ENCODE measurements at places on chromosomes 7 and 10.
A peak's percentile ranks its signal among the peaks of the same experiment; 100 is the strongest.

- peak; percentile 11 for DNase-seq
Measured at GRCh38 chr10:46544989-46545791, 11.3 kb downstream of the GPRIN2 start.

- no peak for DNase-seq
Measured at GRCh38 chr10:122164815-122165483, 106.1 kb upstream of the BTBD16 start.

GRCh38 chr10:92479547-92479946, 94.3 kb downstream of the IDE start:
- no peak for DNase-seq

DNA sequence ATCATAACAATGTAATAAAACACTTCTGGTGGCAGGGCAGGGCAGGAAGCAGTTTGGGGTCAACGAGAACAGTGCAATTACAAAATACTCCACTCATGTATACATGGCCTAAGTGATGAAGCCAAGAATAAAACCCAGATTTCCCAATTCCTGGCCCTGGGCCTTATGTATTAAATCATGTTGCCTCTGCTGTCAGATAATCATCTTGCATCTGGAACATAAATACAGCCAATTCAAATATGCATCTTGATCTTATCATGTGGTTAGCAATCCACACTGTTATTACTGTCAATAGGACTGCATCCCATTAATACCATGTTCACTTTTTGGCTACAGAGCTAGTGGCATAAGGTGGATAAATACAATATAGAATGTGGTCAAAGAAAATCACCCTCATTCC, 186.5 kb upstream of the SLC25A13 start:
- DNase-seq, result no peak

DNA sequence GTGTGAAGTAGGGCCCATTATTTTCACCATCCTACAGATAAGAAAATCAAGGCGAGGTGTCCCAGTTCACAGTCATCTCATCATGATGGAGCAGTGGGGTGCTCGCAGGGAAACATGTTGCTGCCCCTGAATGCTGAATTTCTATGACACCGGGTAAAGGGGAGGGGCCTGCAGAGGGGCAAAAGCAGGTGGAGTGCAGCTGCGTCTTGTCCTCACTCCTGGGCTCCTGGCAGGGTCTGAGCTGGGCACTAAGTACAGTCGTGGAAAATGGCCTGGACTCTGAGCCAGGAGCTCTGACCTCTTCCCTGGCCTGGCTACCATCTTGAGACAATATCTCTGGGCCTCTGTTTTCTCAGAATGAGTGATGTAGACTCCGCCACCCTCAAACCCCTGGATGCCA, 253.1 kb upstream of the PITRM1 start:
- no peak for DNase-seq

DNA sequence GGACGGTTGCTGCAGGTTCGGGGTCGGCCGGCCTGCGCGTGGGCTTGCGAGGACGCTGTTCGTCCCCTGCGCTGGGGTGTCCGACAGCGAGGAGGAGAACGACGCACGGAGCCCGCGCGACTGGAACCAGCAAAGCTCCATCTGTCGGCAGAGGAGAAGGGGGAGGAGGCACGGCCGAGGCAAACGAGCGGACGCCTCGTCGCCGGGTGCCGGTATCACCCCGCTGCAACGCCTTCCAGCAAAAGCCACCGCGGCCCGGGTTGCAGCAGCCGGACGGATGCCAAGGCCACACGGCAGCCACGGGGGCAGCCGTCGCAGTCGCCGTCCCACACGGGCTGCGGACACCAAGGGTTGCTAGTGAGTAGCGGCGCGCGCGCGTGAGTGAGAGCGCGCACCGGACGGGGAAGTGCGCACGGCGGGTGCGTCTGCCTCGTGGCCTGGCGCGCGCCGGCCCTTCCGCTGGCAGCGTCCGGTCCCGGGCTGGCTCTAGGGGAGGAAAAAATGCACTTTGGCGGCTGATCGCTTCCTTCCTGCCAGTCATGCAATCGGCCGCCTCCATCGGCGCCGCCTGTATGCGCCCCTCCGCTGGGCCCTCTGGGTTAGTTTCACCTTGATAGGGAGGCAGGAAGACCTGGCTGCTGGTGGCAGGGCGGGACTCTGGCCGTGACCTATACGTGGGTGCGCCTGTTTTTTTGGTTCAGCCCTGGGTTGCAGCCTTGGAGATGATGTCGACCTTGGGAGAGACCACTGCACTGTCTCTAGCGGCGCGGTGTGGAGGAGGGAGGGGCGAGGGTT, 434 bp downstream of the STAMBPL1 start:
- peak; percentile 77 for DNase-seq

DNA sequence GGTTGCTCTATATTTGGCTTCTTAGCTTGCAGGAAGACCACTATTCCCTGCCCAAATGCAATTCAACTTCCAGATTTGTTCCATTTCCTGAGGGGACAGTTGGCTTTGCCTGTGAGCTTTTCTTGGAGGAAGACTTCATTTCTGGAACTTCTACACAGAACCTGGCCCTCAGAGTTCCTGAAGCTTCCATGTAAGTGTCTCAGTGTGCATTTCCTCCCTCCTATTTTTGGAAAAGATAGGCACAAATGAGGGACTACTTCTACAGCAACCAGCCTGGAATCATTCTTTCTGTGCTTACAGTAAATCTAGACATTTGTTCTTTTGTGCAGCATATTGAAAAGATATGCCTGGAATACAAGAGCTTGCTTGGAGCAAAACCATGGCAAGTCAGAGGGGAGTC, 164.3 kb downstream of the CREB5 start:
- no peak for DNase-seq

- no peak for DNase-seq
Measured at GRCh38 chr7:79403451-79403850, 50.0 kb downstream of the MAGI2 start.

GRCh38 chr10:116607336-116607735, 13.4 kb upstream of the PNLIPRP2 start:
- DNase-seq, result no peak

DNA sequence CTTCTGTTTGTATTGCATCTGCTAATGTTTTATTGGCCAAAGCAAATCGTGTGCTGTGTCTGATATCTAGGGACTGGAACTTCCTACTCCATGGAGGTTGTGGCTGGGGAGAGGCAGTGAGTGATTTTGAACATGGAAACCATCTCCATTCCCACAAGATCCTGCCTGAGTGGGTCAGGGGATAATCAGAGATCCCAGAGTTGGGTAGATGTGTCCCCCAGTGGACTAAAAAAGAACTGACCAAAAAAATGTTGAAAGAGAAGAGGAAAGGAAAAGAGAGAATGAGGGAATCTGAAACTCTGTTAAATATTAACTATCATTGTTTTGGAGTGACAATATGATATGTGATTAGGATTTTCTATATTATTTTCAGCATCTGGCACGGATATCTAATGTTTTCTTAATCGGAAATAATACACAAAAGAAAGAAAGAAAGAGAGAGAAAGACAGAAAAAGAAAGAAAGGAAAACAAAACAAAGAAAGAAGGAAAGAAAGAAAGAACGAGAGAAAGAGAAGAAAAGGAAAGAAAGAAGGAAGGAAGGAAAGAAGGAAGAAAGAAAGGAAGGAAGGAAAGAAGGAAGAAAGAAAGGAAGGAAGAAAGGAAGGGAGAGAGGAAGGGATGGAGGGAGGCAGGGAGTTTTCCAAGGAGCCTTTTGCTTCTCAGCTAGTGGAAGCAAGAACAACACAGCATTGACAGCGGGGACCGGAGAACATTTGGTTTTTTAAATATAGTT, 638.5 kb downstream of the CCSER2 start:
- no peak for DNase-seq

DNA sequence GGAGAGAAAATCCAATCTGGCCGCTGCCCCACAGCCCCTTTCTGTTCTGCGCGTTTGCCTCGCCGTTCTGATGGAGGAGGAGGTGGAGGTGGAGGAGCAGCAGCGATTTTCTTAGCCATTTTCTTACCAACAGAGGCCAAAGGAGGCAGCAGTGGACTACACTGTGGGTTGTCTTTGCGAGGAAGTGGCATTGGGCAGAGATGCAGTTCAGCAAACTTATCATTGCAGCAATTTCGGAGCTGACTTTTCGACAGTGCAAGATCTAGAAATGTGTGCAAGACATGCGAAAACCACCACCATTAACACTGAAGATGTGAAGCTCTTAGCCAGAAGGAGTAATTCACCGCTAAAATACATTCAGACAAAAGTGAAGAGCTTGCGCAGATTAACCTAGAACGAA, 1.9 kb upstream of the ARL4A start:
- no peak for DNase-seq

DNA sequence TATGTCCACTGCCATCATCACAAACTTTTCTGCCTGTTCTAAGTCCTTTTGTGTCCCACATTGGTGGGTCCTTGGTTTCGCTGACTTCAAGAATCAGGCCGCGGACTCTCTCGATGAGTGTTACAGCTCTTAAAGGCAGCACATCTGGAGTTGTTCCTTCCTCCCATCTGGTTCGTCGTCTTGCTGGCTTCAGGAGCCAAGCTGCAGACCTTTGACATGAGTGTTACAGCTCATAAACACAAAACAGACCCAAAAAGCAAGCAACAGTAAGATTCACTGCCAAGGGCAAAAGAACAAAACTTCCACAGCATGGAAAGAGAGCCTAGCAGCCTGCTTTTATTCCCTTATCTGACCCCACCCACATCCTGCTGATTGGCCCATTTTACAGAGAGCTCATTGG, 30.2 kb downstream of the ASNS start:
- no peak for DNase-seq

- DNase-seq, result no peak
Measured at GRCh38 chr7:2164646-2165045, 68.1 kb downstream of the MAD1L1 start.

GRCh38 chr7:89661876-89662275, 492.4 kb upstream of the STEAP1 start:
- DNase-seq, result no peak

DNA sequence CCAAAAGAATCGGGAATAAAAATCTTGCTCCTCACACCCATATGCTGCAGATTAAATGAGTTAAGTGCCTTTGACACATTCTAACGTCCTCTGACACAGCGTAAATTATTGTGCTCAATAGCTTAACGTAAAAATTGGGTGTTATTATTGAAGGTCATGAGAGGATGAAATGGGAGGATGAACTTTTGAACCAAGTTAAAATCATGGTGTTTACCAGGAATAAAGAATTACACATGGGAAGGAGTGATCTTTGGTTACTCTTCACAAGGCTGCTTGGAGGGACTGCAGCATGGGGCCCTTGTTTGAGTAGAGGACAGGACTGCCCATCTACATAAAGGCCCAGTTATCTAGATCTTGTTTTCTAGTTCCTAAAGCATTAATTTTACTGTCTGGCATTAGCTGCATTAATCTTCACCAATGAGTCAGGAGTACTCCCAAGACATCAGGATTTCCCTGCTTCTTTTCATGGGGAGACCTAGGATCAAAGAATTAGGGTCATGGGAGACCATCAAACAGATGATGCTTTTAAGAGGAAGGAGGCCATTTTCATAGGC, 84.9 kb upstream of the PRR15 start:
- DNase-seq, result no peak

DNA sequence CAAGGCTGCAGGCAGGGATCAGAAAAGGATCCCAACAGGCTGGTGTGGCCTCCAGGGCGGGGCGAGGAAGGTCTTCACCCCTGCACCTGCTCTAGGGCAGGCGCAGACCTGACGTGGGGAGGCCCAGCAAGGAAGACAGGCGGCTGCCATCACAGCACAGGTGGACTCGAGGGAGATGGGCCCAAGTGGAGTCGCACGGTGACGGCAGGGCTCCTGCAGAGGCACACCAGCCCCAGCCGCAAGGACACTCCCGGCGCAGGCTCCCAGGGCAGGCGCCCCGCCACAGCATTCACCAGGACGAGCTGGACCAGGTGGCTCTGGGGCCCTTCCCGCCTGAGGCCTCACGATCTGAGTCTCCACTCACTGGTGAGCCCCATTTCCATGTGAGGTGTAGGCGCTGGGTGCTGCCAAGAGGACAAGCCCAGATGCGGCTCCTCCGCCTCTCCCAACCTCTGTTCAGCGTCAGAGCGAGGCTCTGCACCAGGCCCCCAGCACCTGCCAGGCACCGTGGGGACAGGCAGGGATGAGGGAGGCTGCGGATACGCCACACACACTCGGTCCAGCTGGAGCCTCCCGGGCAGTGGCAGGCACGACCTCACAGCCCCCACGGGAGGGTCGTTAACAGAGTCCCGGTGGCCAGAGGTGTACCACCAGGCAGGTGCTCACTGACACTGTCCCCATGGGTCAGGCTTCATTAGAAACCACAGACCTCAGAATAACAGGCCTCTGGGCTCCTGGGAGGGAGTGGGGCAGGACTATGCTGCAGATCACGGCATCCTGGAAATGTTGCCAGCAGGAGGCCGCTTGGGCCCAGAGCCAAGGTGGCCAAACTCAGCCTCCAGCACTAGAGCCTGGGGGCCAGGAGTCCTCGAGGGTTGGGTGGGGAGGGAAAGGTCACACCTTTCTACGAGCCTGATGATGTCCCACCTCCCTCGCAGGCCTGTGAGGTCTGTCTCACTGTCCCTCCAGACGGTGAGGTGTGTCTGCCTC, 111.6 kb downstream of the MAD1L1 start:
- no peak for DNase-seq

DNA sequence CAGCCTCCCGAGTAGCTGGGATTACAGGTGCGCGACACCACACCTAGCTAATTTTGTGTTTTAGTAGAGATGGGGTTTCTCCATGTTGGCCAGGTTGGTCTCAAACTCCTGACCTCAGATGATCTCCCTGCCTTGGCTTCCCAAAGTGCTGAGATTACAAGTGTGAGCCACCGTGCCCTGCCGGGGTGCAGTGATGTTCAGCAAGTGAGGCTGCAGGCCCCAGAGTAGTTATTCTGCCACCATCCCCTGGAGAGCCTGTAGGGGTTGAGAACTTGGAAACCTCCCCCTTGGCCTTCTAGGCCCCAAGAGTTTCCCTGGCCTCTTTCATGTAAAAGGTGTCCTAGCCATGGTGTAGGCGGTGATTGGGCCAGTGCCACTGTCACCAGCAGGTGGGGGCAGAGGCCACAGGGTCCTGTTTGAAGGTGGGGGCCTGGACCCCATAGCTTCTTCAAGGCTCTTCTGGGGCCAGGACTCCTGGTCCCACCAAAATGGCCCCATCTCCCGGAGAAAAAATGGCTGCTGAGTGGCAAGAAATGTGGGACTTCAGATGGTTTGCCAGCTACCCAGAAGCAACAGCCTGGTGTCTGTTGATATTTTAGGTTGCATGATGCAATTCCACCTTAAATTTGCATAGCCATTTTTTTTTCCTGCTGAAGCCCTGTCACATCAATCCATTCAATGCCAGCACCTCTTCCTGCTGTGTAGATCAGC, 25.5 kb upstream of the INMT start:
- no peak for DNase-seq

DNA sequence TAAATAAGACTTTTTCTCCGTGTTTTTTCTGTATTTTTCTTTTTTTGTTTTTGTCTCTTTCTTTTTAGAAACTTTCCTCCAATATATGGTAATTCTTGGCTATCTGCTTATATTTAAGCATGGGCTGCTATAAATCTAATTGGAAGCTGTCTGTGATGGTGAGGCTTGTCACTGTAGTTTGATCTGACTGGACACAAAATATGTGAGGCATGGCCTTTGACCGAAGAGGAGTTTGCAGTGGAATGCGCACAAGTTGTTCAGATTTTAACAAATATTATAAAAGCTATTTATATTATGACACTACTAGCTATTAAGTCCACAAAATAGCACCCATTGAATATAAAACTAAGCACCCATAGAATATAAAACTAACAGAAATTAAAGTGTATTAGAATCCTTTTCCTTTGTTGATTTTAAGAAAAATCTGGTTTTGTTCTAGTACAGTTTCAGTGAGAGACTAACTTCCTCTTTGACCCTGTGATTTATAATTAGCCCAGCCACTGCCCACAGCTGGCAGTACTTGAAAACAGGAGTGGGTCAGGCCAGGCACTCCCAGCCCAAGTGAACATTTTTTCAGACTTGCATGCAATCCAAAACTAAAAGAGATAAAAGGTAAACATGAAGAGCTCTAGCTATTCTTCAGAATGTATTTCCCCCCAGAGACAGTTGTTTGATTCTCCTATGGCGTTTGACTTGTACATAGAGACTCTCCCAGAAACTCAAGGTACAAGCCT, 69.9 kb upstream of the FGL2 start:
- DNase-seq, result no peak
